ENCODE measurements at places on chromosomes 7 and 10.

GRCh38 chr7:158446281-158446680 lies 141.3 kb downstream of the PTPRN2 start:
- DNase-seq: no peak

DNA sequence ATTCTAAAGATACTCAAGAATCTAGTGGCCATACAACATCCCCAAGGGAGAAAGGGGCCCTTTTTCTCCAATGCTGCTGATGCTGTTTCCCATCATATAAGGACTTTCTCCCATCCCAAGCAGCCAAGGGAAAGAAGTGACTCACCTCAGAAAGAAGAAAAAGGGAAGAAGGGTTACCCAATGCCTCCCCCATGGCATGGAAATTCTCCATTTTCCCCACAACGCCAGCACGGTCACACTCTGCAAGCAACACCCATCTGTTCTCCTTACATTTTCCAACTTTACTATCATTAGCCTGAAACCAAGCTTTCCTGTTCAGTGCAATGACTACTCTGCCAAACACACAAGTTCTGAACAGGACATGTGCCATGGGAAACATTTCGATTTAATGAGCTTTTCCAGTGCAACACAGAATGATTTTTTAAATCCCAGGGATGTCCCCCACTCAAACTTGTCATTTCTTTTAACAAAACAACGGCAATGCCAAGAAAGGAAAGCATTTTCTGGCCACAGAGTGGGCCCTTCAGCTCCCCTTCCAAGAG lies 67.9 kb downstream of the PTPRN2 start:
- DNase-seq: no peak

DNA sequence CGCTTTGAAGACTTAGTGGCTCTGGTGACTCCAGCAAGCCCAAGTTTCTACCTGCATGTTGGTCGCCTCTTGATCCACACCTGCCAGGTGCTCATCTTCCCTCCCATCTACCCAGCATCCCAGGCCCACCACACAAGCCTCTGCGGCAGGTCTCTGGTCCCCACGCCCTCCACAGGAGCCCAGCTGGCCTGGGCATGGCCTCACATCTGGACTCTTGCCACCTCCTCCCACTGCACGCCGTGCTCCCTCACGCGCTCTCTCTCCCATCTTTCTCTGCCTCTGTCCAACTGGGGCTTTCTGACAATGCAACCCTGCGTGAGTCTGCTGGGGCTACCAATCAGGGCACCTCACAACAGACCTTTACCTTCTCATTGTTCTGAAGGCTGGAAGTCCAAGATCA lies 50.2 kb upstream of the FGFR2 start:
- no peak for DNase-seq

GRCh38 chr10:5627486-5628044 lies 38.8 kb downstream of the ASB13 start:
- DNase-seq: no peak

All from D721Med (cell line).